ENCODE measurements at places on chromosomes 2 and 18.

GRCh38 chr2:142217804-142218203, 87.0 kb upstream of the LRP1B start:
- DNase-seq, result no peak

DNA sequence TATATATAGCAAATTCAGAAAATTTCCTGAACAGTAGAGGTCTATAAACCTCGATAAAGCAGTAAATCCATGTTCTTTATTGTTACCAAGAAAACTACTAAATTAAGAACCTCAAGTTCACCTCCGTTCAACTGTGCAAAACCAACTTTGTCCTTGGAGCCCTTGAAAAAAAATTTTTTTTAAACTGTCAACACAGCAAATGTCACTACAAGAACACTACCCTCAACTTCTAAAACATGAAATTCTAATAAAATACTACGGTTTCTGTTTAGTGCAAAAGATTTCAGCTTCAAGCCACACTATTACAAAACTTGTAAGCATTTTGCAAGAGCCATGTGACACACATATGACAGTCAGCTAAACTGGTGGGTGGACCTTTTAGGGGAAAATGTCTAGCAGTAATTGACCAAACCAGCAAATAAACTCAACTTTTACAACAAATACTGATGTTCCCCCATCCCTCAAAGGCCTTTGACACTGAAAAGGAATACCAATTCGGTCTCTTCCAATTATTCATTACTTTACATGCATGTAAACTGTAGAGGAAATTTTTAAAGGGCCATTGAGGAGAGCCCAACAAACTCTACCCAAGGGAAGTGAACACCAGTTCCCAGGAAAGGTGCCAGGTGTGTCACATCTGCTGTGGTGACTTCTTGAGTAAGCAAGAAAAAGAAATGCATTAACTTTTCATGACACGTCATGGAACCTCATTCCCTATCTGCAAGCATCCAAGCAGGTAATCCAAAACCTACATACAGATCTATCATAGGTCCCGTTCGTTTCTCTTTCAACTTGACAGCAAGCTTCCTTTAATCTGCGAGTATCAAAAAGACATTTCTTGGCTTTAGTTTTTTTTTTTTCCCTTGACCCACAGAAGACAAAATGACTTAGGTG, 1.4 kb downstream of the RAB1A start:
- DNase-seq, result no peak

- DNase-seq, result no peak
These were observed 145.6 kb upstream of the ALPP start for GRCh38 chr2:232232915-232233314.

GRCh38 chr2:45396671-45397070, 214.4 kb downstream of the SRBD1 start:
- DNase-seq, result no peak

- DNase-seq, result no peak
These were observed 24.0 kb upstream of the GPC1 start for GRCh38 chr2:240411261-240412160.

DNA sequence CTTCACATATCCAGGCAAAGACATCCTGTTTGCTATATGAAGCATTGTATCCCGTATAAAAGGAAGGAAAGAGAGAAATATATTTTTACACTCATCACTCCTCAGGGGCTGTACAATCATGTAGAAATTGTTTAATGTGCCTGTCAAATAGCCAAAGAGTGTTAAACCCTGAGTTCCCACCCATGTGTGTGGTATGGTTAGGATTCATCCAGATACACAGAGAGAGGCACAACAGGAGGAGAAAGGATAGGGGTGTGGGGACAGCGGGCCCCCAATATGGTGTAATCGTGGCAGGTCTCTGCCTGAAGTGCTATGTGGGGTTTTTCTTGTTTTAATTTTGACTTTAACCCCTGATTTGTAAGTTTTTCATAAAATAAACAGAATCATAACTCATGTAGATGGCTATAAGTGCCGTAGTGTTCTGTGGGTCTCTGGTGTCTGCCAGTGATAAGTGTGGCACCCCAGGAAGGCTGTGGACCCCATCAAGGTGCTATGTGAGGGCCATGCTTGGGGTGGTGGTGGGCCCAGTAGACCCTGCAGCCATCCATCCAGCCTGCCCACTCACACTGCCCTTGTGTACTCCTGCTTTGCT, 10.2 kb upstream of the IL18R1 start:
- no peak for DNase-seq

- DNase-seq, result no peak
These were observed 11.0 kb downstream of the KIF5C start for GRCh38 chr2:148885988-148886387.

DNA sequence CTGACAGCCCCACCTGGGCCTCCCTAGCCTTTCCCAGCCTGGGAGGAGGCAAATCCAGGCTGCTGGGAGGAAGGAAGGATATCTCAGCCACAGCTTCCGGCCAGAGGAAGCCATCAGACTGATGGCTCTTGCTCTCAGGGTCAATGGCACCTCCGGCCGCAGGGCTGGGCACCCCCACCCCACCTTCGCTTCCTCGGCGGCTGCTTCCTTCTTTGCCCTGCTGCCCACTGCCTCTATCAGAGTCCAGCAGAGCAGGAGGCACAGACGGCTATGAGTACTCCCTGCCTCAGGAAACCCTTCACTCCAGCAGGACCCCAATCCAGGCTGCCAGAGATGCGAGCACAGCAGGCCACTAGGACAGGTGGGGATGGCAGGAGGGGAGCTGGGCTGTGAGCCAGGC, 3.3 kb downstream of the SEMA4C start:
- DNase-seq, result no peak

DNA sequence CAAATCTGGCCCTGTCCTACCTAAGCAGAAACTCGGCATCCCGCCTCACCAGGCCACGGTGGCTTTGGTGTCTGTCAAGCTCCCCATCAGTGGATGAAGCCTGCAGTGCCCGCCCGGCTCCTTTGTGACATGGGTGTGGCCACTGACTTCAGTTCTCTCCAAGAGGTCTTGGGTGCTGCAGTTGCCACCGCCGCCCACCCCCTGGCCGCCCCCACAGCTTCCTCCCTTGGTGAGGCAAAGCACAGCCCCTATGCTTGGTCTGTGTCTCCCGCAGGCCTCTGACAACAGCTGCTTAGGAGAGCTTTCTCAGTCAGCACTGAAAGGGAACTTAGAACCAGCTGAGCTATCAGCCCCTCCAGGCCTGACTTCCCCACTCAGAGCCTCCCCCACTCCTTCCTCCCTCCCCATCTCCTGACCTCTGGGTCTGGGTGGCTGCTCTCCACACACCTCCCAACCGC, 22.9 kb upstream of the GPR55 start:
- DNase-seq, result no peak

GRCh38 chr2:53994818-53995808, 24.3 kb upstream of the PSME4 start:
- DNase-seq, result no peak

DNA sequence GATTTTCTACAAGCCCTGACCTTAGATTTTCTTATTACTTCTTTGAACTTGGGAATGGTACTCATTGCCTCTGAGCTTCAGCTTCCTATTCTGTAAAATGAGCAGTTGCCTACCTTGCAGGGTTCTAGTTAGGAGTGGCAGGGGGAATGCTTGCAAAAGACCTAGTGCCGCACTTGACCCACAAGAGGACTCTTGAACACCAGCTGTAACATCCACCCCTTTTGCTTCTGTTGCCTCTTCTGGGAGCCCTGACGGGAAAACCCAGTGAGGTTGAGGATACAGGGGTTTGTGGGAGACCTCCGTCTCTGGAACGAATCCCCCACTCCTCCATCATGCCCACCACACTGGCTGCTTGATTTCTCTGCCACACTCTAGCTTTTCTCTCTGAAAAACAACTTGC, 27.1 kb upstream of the LBH start:
- DNase-seq, result no peak

GRCh38 chr2:71674158-71674851, 220.9 kb downstream of the DYSF start:
- DNase-seq, result no peak

GRCh38 chr2:27683390-27684071, 19.8 kb downstream of the SLC4A1AP start:
- DNase-seq, result peak; percentile 80

- DNase-seq, result no peak
These were observed 128.5 kb upstream of the LGALSL start for GRCh38 chr2:64325477-64325851.

GRCh38 chr2:111970453-111970852, 72.0 kb downstream of the MERTK start:
- no peak for DNase-seq

- no peak for DNase-seq
These were observed 61.7 kb downstream of the RNF152 start for GRCh38 chr18:61831071-61831470.

DNA sequence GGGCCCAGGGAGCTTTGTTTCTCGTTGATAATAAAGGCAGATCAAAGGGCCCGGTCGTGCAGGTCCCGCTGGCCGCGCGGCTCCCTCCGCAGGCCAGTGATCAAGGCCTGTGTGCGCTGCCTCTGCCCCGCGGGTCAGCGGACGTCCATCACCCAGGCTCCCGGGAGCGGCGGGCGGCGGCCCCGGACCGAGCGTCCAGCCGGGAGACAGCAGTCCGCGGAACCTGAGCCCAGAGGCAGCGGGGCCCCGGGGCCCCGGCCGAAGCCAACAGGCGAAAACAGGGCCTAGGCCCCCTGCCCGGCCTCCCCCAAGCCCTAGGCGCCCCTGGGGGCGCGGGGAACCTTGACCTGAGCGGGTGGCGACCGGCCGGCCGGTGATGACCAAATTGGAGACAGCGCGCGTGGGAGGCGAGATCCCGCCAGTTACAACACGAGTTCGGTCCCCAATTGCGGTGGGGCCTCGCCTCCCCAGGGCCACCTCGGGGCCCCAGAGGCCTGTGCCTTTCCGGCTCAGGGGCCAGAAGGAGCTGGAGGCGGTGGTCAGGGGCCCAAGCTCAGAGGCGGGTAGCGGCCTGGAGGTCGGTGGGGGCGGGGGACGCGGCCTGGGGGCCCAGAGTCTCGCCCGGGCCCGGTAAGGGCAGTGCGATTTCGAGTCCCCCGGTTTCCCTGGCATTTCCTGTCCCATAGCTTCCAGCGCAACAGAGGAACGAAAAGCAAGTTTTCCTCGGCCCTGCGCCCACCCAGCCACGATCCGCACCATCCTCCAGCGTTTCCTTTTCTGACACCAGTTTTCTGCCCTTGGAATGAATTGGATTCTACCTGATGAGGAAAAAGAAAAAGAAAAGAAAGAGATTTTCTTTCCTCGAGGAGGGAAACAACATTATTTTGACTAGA, 5.9 kb downstream of the SP9 start:
- no peak for DNase-seq

GRCh38 chr2:194166818-194167217, 1490.2 kb upstream of the SLC39A10 start:
- DNase-seq, result peak; percentile 7

GRCh38 chr2:89763254-89763580, 1071.7 kb downstream of the RPIA start:
- no peak for DNase-seq

DNA sequence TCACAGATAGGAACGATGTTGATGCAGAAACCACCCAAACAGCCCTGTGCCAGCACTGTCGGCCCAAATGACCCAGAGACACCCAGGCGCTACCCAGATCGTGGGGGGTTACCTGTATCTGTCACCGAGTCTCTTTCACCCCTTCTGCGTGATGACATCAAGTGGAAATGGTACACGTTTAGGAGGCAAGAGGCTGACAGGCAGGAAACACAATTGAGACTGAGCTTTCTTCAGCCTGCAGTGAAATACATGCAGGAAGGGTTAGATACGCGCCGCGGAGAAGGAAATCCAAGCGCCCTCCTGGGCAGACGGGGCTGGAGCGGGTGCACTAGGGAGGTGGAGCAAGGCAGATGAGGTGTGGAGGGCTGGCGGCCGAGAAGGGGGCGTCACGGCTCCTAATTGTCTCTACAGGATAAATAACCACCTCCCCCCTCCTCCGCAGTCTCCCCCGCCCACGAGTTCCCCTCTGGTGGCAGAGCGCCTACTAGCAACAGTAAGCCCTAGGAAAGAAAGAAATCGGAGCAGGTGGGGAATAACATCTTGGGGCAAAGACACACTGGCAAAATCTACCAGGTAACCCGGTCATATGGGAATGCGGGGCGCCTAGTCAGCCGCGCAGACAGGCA, at the start of gene RNF152:
Gene RNF152 (minus strand): TSS at position 325 of the 626 bp plus-strand sequence. CDS start 76,544 bp downstream, outside the sequence.
- DNase-seq, result peak; percentile 62

DNA sequence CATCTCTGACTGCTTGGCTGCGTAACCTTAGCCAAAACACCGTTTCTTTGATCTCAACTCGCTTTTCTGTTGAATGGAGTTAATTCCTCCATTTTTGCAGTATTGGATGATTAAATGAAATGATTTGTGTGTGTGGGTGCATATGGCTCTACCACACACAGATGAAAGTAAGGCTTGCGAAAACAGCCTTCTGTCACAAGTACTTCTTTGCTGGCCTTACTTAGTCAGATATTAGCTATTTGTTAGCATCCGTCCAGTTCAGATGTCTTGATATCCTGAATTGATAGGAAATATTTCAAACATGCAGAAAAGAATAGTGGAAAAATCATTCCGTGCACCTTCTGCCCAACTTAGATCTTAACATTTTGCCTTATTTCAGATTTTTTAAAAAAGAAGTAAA, 21.8 kb downstream of the NCOA1 start:
- DNase-seq, result no peak

- no peak for DNase-seq
These were observed 12.5 kb downstream of the TACR1 start for GRCh38 chr2:75186821-75187220.

DNA sequence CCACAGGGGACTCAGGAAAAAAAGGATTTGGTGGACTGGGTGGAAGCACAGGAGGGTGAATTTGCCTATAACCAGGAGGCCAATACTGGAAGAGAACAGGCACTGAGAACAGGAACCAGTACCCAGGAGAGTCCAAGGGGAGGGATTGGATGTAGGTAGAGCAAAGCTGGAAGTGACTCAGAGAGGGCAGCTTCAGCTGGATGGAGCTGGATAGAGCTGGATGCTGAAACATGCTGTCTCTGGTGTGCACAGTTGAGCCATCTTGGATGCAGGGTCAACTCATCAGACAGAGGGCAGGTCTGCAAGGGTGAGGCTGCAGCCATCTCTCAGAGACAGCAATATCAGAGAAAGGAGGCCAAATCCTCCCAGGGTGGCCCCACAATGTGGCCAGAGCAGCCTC, 134.0 kb downstream of the GALNT14 start:
- DNase-seq, result no peak

DNA sequence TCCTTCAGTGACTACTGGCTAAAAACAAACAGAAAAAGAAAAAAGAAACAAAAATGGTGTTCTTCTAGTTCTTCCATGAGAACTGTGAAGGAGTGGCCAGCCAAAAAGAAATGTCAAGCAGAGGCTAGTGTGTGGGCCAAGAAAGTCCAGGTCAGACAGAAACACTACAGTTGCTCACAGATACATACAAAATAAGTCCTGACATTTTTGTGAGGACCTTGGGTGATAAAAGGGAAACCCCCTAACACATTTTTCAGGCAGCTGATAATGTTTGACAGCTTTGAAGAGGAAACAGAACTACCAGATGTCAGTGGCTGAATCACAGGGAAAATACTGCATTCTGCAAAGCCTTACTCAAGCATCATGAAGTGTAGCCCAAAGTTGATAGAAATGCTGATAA, 28.1 kb downstream of the ARHGAP25 start:
- no peak for DNase-seq

- DNase-seq, result no peak
These were observed 412.2 kb downstream of the SPAG16 start for GRCh38 chr2:213696442-213696841.

Data from iPS-NIHi11 (cell line).